Stimulated activated CD4-positive, alpha-beta T cell treated with anti-CD3 and anti-CD28 coated beads, Interleukin-1b, Interleukin-23, amount 100 ng/mL, for 1 hour (primary cell): ENCODE measurements at places on chromosomes 5 and 9.

GRCh38 chr5:175521313-175521833 lies 43.0 kb downstream of the SFXN1 start:
- no peak for DNase-seq

DNA sequence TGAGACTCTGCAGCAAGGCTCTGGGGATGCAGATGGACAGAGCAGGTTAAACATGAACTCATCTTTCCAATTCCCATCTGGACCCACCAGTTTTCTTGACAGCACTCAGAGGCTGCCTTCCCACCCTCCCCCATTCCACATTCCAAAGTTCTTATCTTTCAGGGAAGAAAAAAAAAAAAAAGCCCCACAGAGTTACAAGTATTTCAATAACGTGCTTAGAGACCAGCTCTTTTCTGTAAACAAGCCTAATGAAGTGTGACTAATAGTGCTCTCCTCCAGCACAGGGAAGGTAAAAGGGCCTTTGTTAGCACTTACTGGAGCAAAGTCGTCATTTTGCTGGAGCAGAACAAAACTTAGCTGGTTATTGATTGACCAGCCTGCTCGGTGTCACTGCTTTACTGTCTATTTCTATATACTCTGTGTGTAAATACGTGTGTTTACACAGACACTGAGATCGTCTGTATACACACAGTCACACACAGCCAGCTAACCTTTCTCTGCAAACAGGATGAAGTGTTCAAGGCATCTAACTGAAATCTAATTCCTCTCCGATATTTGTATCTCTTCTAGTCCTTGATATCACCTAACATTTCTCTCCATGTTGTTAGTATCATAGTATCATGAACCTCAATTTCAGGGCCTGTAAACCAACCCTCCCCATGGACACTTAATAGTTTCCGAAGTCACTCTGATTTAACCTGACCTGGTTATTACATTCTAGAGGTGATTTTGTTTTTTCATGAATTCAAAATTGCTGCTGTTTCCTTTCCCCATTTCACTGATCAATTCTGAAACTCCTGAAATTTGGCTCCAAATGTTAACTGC lies 84.9 kb downstream of the ZNF608 start:
- no peak for DNase-seq

- no peak for DNase-seq
These were observed 539.4 kb upstream of the DMAC1 start for GRCh38 chr9:8338767-8339510.

- DNase-seq: no peak
These were observed 443.8 kb upstream of the PIK3R1 start for GRCh38 chr5:67771791-67772190.

DNA sequence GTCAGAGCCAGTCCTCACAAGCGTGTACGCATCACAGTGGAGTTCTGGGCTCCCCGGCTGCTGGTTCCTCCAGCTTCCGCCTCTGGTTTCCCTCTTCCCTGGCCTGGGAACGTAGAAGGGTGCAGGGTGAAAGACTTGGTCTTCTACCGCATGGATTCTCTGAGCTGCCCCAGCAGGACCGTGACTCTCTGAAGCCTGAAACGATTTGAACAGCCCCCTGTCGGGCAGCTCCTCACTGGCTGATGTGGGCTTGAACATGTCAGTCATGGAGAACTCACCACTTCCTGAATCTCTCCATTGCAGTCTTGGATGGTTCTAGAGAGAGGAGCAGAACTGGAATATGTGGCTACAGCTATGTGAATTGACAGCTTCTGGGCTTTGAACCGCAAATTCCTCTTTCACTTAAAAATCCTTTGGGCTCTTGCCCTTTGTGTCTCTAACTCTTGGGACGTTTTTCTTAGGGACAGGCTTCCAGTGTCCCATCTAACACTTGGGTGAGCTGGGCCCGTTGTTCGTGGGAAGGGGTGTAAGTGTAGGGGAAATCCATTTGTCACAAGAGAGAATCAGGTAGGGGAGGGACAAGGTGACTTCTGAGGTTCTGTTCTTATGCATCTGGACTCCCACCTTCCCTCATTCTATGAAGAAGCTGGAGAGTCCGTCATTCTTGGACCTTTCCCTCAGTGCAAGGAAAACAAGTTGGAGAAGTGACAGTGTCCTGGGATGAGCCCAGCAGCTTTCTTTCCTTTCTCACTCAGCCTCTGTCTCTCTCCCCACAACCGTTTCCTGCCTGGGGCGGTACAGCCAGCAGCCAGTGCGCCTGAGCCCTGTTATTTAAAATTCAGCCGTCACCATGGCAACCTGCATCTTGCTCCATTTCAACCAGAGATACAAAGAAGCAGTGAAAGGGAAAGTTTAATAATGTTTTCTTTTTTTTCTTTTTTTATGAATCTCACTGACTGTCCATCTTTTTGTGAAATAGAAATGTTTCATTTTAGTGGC lies 84.7 kb downstream of the PTTG1 start:
- DNase-seq: no peak

GRCh38 chr5:180592176-180592575 lies 877 bp upstream of the SCGB3A1 start:
- DNase-seq: no peak

DNA sequence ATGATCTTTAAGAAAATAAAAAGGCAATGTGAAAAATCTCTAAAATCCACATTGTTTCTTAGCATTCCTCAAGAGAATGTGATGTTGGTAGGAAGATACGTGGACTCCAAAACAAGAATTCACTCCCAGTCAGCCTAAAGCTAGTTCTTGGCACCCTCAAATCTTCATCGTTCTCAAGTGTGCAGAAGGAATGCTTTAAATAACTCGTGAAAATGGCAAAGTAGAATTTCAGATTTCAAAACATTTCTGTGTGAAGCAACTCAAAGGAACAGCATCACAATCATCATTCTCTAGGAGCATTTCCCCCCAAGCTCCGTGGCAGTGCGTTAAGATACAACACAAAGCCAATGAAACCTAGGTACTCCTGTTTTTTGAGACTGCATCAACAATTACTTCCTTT lies 185.1 kb upstream of the DMAC1 start:
- no peak for DNase-seq

- no peak for DNase-seq
These were observed 8.9 kb downstream of the LARS1 start for GRCh38 chr5:146173597-146173996.

DNA sequence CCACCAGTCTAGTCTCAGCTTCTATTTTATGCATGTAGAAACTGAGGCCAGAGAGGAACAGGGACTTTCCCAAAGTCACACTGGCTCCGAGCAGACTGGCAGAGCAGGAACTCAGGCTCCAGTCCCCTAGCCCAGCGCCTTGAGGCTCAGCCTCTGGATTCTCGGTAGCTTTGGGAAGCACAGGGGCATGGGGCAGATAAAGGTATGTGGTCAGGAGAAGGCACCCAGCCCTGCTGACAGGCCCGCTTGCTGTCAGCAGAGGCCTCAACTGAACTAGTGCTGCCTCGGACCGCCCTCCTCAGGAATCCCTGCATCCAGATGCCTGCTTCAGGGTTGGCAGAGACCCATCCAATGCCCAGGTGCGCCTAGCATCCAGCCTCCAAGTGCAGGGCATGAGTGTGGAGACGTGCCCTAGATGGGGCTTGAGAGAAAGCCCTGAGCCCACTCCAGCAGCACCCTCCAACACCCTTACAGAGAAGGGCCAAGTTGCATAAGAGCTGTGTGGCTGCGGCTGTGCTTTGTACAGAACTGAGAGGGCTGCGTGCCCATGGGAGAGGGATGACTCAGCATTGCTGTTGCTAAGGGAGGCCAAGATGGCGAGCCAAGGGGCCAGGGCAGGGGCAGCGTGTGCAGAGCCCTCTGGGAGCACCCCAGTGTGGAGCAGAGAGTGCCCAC lies 168.6 kb downstream of the MACROH2A1 start:
- no peak for DNase-seq

GRCh38 chr5:144332265-144332664 lies 161.6 kb downstream of the KCTD16 start:
- DNase-seq: no peak

DNA sequence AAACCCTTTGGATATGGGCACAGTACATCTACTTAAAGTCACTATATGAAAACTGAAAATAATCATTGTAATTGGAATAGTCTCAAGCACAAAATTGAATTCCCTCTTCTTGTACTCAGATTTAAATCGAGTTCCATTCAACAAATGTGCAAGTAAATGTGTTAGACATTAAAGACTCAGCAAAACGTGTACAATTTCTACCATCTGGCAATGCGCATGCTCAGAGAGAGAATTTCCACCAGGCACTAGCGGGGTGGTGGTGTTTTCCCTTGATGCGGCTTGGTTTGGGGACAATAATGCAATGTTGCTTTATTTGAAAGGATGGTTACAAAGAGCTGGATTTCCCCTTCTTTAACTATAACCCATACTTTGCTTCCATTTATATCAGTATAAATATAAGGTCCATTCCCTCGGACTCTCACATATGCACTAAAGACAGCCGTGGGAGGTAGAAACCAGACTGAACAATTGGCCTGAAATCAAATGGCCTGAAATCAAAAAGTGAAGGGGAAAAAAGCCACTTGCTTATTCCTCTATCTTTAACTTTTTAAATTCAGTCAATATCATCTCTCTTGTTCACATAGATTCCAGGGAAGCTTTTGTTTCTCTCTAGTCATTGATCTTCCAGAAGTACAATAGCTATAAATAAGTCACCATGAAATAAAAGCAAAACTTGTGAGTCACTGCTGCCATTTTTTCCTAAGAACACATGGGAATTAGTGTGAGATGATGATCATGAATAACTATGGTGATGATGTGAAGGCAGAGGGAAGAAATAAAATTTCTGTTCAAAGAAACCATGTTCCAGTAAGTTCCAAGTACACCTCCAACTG lies 59.2 kb downstream of the ADAMTS12 start:
- DNase-seq: no peak

- no peak for DNase-seq
These were observed 19.2 kb downstream of the FGFR4 start for GRCh38 chr5:177105691-177106476.

DNA sequence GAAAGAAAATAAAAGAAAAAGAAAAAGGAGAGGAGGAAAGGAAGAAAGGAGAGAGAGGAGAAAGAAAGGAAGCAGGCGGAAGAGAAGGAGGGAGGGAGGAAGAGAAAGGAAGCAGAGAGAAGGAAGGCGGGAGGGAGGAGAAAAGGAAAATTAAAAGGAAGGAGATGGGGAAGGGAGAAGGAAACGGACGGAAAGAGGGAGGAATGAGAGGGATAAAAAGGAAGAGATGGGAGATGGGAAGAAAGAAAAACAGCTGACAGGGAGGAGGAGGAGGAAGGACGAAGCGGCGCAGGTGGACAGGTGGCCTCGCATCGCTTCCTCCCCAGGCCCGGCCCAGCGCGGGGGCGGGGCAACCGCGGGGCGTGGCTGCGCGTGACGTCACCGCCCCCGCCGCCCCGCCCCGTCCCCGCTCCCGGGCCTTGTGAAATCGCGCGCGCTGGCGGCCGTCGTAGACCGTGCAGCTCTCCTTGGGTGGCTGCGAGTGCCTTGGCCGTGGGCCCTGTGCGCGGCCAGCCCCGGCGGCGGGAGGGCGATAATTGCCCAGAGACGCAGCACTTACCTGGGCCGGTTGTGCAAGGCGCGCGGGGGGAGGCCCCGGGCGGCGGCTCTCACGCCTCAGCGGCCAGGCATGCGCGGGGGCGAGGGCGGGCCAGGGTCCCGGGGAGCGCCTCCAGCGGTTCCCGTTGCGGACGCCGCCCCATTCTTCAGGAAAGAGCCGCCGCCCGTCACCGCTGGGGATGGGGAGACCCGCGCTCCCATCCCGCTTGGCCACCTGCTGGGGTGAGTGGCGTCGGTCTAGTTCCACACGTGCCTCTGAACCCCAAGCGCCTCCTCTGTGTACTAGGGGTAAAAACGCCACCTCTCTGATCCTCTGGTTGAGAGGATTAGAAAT lies 49.6 kb upstream of the FOXE1 start:
- peak; percentile 52 for DNase-seq

GRCh38 chr9:123544007-123544827 lies 188.2 kb downstream of the CRB2 start:
- no peak for DNase-seq

GRCh38 chr5:4116834-4117233 lies 521.2 kb downstream of the IRX1 start:
- no peak for DNase-seq

- DNase-seq: no peak
These were observed 479.4 kb downstream of the CDK5RAP2 start for GRCh38 chr9:120100595-120100994.

GRCh38 chr9:69895185-69895584 lies 74.6 kb downstream of the CFAP95 start:
- no peak for DNase-seq

GRCh38 chr9:98249771-98250170 lies 5.7 kb downstream of the TBC1D2 start:
- no peak for DNase-seq

- DNase-seq: no peak
These were observed 186.0 kb downstream of the TENT4A start for GRCh38 chr5:6899221-6899620.

GRCh38 chr5:75601996-75602395 lies 9.3 kb upstream of the ANKDD1B start:
- DNase-seq: no peak

DNA sequence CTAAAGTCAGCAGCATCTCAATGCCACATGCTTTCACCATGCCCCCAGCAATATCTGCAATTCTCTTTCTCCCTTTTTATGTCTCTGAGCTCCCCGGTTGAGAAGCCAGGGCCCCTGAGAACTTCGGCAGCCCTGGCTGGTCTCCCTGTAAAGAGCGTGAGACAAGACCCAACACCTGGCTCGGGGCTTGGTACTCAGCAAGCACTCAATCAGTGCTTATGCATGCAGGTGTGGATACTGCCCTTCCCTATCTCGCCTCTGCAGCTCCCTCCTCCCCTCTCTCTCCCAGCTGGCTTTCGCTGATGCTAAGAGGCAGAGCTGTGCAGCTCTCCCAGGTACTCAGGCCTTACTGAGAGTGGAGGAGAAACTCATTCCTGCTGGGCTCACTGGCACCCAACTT lies 41.7 kb upstream of the AKNA start:
- no peak for DNase-seq

GRCh38 chr5:149951138-149951749 lies 6.7 kb upstream of the PDE6A start:
- DNase-seq: no peak

DNA sequence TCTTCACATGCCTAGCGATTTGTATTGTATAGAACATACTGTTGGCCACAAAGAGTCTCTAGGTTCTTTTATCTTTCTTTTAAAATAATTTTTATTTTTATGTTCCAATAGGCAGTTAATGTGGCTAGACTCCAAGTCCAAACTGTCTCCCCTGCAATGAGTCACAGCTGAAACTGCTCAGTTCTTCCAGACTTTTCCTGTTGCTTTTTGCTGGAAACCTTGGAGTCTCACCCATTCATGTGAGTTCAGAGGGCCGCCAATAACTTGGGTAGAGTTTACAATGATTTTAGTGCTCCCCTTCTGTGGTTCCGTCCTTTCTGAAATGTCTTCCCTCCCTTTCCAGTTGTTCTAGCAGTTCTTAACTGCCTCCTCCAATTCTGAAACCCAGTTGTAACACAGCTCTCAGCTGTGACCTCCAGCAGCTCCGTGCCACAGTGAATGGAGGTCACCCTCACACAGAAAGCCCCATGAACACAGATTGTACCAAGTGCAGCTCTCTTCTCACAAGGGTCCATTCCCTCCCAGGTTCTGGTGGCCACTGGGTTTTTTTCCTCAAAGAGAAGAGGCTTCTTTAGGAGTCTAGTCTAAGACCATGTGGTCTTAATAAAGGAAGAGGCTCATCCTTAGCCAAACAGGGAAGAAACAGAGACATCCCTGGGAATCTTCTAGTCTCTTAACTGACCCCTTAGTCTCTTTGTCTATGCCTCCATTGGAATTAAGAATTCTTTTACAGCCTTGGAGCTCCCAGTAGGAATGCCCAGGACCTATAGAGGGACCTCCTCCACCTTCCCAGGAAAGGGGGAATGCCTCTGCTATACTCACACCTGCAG lies 198.5 kb downstream of the SPOCK1 start:
- no peak for DNase-seq

- DNase-seq: peak; percentile 31
These were observed 35.6 kb downstream of the CD180 start for GRCh38 chr5:67160985-67161384.
